ACHN (cell line): ENCODE measurements at places on chromosomes 4 and X.

- DNase-seq: no peak
These were observed 14.8 kb downstream of the GIMD1 start for GRCh38 chr4:106353786-106354185.

DNA sequence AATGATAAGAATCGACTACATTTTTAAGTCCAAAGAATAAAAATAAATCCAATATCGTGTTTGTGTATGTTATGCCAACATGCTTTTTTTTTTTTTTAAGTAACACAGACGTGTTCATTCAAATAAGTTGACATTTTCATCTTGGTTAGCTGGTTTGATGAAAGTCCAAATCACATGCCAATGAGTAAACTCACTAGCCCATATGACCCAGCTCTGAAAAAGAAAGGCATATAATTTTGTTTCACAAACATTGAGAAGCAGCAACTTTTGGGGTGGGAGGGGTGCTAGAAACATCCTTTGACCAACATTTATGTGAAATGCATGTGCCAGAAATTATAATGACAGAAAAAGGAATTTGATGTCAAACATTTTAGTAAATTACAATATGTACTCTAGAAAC, 61.6 kb upstream of the SPP1 start:
- DNase-seq: no peak

DNA sequence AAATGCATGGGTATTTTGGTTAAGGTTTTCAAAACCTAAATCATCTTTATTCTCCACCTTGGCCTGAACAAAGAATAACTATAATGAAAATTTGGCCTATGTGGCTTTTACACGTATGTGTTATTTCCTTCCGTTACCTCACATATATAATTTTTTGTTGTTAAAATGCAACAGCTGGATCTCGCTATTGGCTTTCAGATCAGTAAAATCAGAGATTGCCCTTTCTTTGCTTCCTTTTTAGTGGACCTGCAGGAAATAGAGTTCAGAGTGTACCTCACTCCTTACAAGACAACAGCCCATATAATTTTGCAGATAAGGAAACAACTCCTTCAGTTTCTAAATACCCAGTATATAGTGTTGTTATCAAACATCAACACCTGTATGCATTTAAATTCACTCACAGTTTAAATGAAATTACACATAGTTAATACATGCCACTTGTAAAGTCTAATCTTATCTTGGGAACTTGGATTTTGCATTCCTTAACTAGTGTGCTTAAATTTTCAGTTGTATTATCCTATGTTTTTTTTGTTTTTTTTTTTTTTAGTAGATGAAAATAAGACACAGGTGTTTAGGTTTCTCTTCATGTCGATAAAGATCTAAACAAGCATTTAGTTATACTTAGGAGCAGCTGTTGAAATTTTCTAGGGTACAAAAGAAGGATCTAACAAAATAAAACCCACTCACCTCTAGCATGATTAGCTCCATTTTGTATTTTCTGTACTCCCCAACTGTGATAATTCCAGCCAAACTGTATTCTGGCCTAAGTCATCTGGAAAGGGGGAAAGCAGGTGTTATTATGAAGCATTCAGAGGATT, 96.2 kb upstream of the SPRY1 start:
- DNase-seq: no peak

GRCh38 chr4:73661646-73662119, 41.4 kb upstream of the RASSF6 start:
- DNase-seq: peak; percentile 96

- peak; percentile 85 for DNase-seq
These were observed 28.7 kb upstream of the STOX2 start for GRCh38 chr4:183876268-183876934.

DNA sequence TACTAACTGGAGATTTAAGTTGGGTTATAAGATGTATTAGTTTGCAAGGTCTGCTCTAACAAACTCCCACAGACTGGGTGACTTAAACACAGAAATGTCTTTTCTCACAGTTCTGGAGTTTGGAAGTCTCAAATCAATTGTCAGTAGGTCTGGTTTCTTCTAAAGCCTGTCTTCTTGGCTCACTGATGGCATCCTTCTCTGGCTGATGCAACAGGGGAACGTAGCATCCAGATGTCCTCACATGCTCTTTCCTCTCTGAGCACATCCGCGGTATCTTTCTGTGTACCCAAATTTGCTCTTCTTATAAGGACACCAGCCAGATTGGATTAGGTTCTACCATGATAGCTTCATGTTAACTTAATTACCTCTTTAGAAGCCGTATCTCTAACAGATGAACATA, 63.2 kb upstream of the BMP3 start:
- DNase-seq: no peak

- DNase-seq: no peak
These were observed 392.8 kb upstream of the NR3C2 start for GRCh38 chr4:148834804-148835631.

DNA sequence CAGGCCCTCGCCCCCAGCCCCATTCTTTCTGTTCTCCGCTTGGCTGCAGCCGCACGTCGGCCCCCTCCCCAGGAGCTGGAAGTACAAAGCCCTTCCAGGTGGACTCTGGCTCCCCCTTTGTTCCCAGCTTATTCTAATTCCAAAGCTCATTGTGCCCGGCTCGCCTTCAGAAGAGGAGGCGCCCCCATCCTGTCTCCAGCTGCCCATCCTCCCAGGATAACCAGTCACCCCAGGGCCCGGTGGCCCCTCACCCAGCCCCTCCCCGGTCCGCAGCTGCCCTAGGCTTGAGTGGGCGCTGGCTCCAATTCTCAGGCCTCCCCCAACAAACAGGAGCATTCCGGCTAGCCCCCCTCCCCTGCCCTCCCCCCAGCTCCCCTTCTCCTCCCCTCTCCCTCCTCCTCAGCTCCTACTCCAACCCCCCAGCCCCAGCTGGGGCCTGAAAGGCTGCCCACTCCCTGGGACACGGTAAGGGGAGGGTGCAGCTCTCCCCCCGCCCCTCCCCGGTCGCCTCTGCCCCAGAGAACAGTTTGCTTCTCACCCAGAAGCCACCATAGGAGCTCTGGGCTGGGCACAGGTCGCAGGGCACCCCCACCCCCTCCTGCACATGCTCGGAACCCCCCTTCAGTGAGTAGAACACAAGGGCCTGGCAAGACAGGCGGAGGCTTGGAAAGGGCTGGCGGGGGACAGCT, 3.1 kb upstream of the SLC6A8 start:
- no peak for DNase-seq

- no peak for DNase-seq
These were observed 409.2 kb upstream of the FGF13 start for GRCh38 chrX:139120760-139121159.

- DNase-seq: no peak
These were observed 223.8 kb downstream of the IL1RAPL2 start for GRCh38 chrX:104789784-104790183.
